Endothelial cell (in vitro differentiated cells): ENCODE measurements at places on chromosomes 16 and 17.

DNA sequence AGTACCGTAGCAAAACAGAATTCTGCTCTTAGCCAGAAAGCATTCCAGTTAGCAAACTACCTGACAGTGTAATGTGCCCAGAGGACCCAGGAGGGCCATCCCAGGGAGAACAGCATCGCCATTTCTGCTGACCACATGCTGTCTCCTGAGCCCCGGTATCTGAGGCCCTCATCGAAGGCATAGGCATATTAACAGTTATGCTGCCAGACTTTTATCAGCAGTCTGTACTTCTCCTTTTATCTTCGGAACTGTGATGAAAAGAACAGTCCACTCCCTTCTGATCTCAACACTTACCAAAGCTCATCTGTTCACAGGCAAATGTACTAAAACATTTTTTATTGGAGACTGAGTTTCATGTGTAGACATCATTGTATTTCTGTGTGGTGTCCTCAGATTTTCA is 236.4 kb downstream of the PRKCA start:
- DNase-seq: no peak

- DNase-seq: no peak
Observed at GRCh38 chr17:64202683-64203344, 60.2 kb downstream of the TEX2 start.

- no peak for DNase-seq
Observed at GRCh38 chr17:79836510-79836971, 2.7 kb downstream of the CBX4 start.

DNA sequence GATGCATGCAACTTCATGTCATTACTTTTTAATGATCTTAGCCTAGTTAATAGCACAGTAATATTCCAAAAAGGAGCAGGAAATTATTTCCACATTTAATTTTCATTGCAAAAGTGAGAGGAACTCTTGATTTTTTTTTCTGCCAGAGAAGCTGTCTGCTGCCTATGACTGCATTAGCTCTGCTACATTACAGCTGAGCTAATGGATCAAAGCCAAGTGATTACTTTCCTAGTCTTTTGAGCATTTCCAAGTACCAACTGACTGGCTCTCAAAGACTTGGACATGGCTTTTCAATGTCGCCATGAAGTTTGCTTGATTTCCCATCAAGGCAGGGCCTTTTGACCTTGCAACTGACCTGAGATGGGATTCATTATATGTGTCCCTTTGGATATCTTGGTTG is 356.6 kb upstream of the XYLT1 start:
- no peak for DNase-seq

- DNase-seq: peak; percentile 27
Observed at GRCh38 chr16:70750893-70751467, 50.0 kb downstream of the VAC14 start.

GRCh38 chr16:84022644-84023043 is 20.0 kb downstream of the SLC38A8 start:
- DNase-seq: no peak

DNA sequence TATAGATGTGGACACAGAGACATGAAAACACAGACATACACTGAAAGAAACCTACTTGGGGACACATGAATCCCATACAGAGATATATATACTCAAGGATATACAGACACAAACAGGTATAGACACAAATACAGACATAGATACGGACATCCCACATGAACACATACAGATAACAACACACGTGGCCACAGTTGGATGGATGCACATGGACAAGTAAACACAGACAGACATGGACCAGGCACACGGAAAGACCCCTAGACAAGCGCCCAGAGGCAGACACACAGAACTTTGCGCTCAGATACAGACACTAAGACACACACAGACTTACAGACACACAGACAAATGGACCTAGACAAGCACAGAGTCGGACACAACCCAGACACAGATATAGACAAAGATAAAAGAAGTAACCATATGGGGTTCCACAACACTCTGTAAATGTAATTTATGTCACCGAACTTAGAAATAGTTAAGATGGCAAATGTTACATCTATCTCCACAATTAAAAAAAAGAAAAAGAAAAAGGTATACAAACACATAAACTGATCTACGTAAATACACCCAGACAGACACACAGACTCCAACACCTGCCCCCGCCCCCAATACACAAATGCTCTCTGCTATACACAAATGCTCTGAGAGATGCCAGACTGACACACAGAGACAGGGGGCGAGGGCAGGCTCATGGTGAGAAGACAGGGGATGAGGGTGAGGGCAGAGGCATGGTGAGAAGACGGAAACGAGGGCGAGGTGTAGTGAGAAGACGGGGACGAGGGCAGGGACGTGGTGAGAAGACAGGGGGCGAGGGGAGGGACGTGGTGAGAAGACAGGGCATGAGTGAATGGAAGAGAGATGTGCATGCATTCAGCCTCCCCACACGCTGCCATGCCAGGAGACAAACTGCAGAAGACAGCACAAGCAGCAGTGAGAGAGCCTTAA is 118.3 kb downstream of the SMG6 start:
- DNase-seq: no peak

GRCh38 chr17:35154196-35155165 is 6.9 kb downstream of the UNC45B start:
- DNase-seq: no peak

GRCh38 chr17:36627101-36627500 is 25.7 kb downstream of the MRM1 start:
- DNase-seq: peak; percentile 19

DNA sequence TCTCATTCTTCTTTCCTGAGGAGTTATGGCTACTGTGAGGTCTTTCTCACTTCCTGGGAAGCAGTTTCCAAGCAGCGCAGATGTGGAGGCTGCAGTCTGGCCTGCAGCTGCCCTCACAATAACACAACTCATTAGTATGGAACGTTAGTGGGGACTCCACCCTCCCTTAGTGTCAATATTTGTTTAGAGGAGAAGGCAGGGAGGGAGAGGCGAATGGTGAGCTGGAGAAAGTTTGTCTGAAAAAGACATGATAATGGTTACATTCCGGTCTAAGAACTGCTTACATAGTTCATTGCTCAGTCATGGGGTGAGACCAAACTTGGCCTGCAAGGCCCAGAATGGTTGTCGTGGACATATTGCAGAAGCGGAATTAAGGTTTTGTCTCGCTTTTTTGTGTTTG is 170.2 kb downstream of the HS3ST3B1 start:
- DNase-seq: no peak

- DNase-seq: no peak
Observed at GRCh38 chr17:28476076-28476865, 2.8 kb downstream of the SLC13A2 start.
